Ascending aorta (tissue), 2 donors: ENCODE measurements at places on chromosomes 1 and 21. TPM values are rescaled to one million over a fixed set of nuclear protein-coding genes. Genes with fewer than 3 reads are reported as not detected.
A peak's percentile ranks its signal among the peaks of the same experiment; 100 is the strongest.

DNA sequence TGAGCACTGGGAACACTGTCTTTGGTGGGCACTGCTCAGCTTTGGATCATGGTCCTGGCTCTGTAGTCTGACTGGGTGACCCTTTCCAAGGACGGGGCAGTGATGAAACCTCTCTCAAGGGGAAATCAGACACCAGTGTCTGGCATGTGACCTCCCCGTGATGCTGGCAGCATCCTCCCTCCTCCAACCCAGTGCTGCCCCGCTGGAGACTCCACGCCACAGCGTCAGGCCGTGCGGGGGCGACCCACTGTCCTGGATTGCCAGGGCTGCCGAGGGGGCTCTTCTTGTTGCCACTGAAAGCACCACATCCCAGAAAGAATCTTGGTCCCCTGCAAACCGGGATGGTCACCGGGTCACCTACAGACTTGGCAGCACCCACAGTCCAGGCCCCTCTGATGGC is 146.4 kb upstream of the ARHGEF16 start:
- H3K27ac ChIP-seq = peak overlapping the region; percentile 59
- no peaks in the 10 kb centered on the region for H3K36me3 ChIP-seq
- no peak for DNase-seq
- peaks cover 14% of the 10 kb centered on the region for H3K4me1 ChIP-seq
- H3K4me3 ChIP-seq = no peak overlapping the region

DNA sequence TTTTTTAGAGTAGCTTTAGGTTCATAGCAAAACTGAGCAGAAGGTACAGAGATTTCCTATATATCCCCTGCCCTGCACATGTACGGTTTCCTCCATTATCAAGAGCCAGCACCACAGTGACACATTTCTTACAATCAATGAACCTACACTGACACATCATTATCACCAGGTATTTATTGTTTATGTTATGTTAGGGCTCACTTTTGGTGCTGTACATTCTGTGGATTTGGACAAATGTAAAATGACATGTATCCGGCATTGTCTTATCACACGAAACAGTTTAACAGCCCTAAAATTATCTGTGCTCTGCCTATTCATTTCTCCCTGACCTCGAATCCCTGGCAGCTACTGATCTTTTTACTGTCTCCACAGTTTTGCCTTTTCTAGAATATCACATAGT is 93.7 kb upstream of the DPH5 start:
- H3K4me1 ChIP-seq = no peaks in the 10 kb centered on the region
- no peaks in the 10 kb centered on the region for H3K27me3 ChIP-seq
- H3K4me3 ChIP-seq = no peak overlapping the region
- DNase-seq = no peak

KCNJ10 gene
- not detected for total RNA-seq

DAB1 gene
- total RNA-seq = not detected

RNF186 gene
- total RNA-seq = not detected

DNA sequence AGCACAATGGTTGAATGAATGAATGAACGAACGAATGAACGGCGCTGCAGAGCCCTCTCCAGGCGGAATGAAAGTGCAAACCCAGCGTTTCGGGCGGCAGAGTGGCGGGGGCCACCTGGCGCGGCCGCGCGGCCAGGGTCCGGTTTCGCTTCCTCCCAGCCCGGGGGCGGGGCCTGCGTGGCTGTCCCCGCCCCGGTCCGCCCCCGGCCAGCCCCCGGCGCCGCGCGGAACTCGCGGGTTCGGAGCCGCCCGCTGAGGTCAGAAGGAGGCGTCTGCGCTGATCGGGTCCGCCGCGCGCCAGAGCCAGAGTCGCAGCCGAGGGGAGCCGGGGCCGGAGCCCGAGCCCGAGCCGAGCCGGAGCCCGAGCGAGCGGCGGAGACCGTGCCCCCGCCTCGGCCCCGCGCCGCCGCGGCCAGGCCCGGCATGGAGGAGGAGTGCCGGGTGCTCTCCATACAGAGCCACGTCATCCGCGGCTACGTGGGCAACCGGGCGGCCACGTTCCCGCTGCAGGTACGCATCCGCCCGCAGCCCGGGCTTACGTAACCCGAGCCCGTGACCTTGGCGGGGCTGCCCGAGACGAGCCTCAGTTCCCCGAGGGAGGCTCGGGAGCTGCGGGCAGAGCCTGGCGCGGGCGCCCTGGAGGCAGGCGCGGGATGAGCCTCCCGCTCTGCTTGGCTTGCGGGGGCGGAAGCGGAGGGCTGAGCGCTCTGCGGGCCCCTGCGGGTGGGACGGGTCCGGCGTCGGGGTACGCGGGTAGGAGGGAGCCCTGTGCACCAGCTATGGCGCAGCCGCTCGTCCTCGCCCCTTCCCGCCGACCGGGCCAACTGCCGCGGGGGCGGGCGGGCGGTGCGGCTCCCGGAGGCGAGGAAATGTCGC is at the start of gene PDXK:
Gene PDXK, plus strand, starts transcription at position 258 of the 876 bp plus-strand sequence. Its CDS starts 166 bp downstream, at position 424.
- peak within 1 kb of the TSS; percentile 100 for H3K4me3 ChIP-seq
- DNase-seq = no peak
- H3K36me3 ChIP-seq = peaks cover 7% of the 10 kb centered on the region
- H3K27me3 ChIP-seq = no peaks in the 10 kb centered on the region

- H3K27me3 ChIP-seq = no peaks in the 10 kb centered on the region
- no peak overlapping the region for H3K27ac ChIP-seq
- H3K4me1 ChIP-seq = no peaks in the 10 kb centered on the region
- no peak for DNase-seq
These were observed 36.1 kb downstream of the VN1R5 start for GRCh38 chr1:247291833-247292561.

DNA sequence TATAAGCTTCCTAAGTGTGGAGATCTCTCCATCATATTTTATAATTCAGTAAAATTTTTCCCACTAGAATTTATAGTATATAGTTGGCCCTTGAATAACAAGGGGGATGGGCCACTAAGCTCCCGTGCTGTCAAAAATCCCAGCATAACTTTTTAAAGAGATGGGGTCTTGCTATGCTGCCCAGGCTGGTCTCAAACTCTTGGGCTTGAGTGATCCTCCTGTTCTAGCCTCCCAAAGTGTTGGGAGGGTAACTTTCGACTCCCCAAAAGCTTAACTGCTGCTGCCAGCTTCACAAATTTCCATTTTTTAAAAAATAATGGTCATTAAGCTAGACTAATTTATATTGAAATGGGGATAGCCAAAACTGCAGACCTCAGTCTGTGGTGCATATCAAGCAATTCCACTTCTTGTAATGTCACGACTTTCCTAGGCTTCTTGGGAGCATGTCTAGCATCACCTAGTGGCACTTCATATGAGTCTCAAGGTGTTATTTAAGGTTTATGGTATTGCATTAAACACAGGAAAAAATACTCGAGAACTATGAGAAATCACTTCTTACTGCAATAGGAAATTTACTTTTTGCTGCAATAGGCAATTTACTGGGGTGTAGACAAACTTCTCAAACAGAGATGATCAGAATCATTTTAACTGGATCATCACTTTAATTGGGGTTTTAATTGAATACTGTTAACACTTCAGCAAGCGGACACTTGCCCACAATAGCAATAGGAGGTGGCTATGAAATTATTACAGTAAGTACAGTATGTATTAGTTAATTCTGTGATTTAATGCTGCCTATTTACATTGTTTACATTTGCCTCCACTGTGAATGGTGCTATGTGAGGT is 19.3 kb upstream of the ACTA1 start:
- no peaks in the 10 kb centered on the region for H3K27me3 ChIP-seq
- H3K27ac ChIP-seq = no peak overlapping the region
- H3K4me1 ChIP-seq = no peaks in the 10 kb centered on the region
- no peak overlapping the region for H3K4me3 ChIP-seq

LY9 gene
- total RNA-seq = 0.11 TPM

SPAG17 gene
- total RNA-seq = not detected

- H3K4me1 ChIP-seq = no peaks in the 10 kb centered on the region
- H3K4me3 ChIP-seq = no peak overlapping the region
- H3K36me3 ChIP-seq = no peaks in the 10 kb centered on the region
These were observed 45.3 kb downstream of the RIMS3 start for GRCh38 chr1:40620150-40620549.
